ENCODE measurements at places on chromosomes 11 and 22. TPM values are rescaled to one million over a fixed set of nuclear protein-coding genes. Genes with fewer than 3 reads are reported as not detected.
A peak's percentile ranks its signal among the peaks of the same experiment; 100 is the strongest.

- H3K27ac ChIP-seq: no peak overlapping the region
- H3K27me3 ChIP-seq: no peaks in the 10 kb centered on the region
- no peak for DNase-seq
- no peak overlapping the region for H3K4me3 ChIP-seq
- H3K36me3 ChIP-seq: peaks cover 3% of the 10 kb centered on the region
Measured at GRCh38 chr22:25169278-25170031, 30.2 kb upstream of the CRYBB3 start.

DNA sequence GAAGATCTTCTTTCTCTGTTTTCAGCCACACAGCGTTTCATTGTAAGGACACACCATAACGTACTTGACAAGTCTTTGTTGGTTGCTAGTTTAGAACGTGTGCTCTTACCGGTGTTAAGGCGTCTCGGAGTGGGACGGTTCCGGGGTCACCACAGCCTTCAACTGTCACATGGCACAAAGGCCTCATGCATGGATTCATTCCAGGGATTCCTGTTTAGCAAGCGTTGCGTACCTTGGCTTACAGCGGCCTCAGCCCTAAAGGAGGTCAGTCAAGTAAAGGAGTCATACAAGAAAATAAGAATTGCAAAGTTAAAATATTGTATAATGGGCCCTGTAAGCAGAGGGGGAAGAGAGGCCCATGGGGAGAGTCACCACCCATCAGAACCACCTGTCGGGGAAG lies 2.2 kb upstream of the SCGB1A1 start:
- no peaks in the 10 kb centered on the region for H3K4me1 ChIP-seq
- no peak for DNase-seq
- no peaks in the 10 kb centered on the region for H3K36me3 ChIP-seq
- no peak overlapping the region for H3K27ac ChIP-seq

DNA sequence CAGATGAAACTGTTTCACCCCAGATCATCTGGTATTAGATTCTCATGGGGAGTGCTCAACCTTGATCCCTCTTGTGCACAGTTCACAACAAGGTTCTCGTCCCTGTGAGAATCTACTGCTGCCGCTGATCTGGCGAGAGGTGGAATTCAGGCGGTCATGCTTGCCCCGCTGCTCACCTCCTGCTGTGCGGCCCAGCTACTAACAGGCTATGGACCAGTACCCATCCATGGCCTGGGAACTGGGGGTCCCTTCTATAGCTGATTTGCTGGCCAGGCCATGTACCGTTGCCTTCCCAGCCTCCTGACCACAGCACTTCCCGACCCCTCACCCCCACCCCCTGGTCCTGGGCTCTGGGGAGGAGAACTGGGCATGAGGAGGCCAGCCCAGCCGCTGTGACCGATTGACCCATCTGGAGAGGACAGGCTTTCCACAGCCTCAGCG lies 2.6 kb downstream of the PHLDA2 start:
- peaks cover 14% of the 10 kb centered on the region for H3K4me1 ChIP-seq
- H3K36me3 ChIP-seq: no peaks in the 10 kb centered on the region
- H3K27ac ChIP-seq: no peak overlapping the region
- no peak overlapping the region for H3K4me3 ChIP-seq

GRCh38 chr11:101176381-101176780 lies 46.8 kb upstream of the PGR start:
- H3K27ac ChIP-seq: no peak overlapping the region
- no peaks in the 10 kb centered on the region for H3K4me1 ChIP-seq
- H3K36me3 ChIP-seq: no peaks in the 10 kb centered on the region
- DNase-seq: no peak
- H3K4me3 ChIP-seq: no peak overlapping the region

DNA sequence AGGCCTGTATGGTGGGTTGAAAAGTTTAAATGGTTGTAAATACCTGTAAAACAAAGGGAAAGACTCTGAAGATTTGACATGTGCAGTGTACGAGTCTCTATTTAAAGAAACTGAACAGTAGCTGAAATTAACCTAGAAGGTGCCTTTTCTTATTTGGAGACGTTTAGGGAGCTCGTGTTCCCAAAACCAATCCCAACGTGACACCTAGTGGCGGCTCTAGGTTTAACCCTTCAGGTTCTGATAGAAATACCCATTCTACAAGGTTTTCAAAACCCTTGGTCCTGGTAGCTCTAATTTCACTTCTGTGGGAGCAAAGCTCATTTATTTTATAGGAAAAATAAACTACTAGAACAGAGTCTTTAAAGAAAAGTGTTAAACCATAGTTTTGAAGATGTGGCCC lies 258.3 kb downstream of the LRRC4C start:
- no peak overlapping the region for H3K27ac ChIP-seq
- no peaks in the 10 kb centered on the region for H3K36me3 ChIP-seq
- H3K4me1 ChIP-seq: no peaks in the 10 kb centered on the region
- no peaks in the 10 kb centered on the region for H3K27me3 ChIP-seq
- no peak overlapping the region for H3K4me3 ChIP-seq

- H3K36me3 ChIP-seq: no peaks in the 10 kb centered on the region
- DNase-seq: no peak
- no peak overlapping the region for H3K27ac ChIP-seq
- H3K4me1 ChIP-seq: no peaks in the 10 kb centered on the region
- H3K27me3 ChIP-seq: no peaks in the 10 kb centered on the region
Measured at GRCh38 chr11:111189466-111189865, 56.1 kb upstream of the POU2AF2 start.

GRCh38 chr11:69385832-69386427 lies 92.0 kb downstream of the MYEOV start:
- no peak for DNase-seq
- H3K4me3 ChIP-seq: no peak overlapping the region
- no peaks in the 10 kb centered on the region for H3K36me3 ChIP-seq
- peaks cover 6% of the 10 kb centered on the region for H3K4me1 ChIP-seq
- no peaks in the 10 kb centered on the region for H3K27me3 ChIP-seq

GRCh38 chr22:26064048-26064447 lies 105.2 kb upstream of the SEZ6L start:
- no peak overlapping the region for H3K27ac ChIP-seq
- no peaks in the 10 kb centered on the region for H3K36me3 ChIP-seq
- H3K4me1 ChIP-seq: no peaks in the 10 kb centered on the region
- H3K27me3 ChIP-seq: no peaks in the 10 kb centered on the region
- H3K4me3 ChIP-seq: no peak overlapping the region

DNA sequence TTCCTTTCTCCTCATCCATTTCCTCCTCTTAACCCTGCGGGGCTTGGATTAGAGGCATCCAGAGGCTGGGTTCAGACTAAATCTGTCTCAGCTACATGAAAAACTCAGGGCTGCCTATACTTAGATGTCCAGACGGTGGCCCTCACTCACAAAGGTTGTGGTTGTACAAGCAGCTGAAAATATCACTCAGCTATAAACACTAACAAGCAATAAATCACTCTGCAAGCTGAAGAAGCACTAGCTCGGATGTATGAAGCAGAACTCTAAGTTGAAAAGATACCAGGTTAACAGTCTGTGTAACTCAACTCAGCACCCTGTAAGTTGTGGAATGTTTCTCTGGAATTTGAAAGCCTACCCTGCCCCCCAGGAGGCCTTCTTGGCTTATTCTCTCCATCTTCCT lies 82.9 kb downstream of the EXT2 start:
- no peak overlapping the region for H3K4me3 ChIP-seq
- no peak for DNase-seq
- H3K4me1 ChIP-seq: no peaks in the 10 kb centered on the region
- H3K36me3 ChIP-seq: no peaks in the 10 kb centered on the region
- no peaks in the 10 kb centered on the region for H3K27me3 ChIP-seq

DNA sequence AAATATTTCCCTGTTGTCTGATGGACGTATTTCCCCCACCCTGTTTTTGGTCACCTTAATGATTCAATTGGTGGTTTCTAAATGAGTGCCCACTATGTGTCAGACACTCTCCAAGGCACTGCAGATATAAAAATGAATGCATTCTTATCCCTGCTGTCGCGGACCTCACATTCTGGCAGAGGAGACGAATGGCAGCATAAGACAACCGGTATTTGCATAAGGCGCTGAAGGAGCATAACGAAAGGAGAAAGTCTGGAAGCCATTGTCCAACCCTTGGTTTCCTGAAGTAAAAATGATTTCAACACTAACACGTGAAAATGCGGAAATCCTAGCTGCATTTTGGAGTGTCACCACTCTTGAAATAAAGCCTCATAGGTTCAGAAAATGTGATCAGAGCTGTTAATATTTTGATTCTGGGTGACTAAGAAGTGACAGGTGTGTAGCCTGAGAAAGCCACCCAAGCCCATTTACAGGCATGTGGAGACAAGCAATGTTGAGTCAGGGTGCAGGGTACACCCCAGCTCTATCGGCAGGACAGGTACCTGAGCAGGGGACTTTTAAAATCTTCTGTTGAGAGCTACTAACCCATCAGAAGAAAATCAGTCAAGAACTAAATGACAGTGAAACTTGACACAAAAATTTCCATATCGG lies 10.1 kb upstream of the GAB2 start:
- no peak overlapping the region for H3K27ac ChIP-seq
- no peaks in the 10 kb centered on the region for H3K36me3 ChIP-seq
- no peak for DNase-seq

DNA sequence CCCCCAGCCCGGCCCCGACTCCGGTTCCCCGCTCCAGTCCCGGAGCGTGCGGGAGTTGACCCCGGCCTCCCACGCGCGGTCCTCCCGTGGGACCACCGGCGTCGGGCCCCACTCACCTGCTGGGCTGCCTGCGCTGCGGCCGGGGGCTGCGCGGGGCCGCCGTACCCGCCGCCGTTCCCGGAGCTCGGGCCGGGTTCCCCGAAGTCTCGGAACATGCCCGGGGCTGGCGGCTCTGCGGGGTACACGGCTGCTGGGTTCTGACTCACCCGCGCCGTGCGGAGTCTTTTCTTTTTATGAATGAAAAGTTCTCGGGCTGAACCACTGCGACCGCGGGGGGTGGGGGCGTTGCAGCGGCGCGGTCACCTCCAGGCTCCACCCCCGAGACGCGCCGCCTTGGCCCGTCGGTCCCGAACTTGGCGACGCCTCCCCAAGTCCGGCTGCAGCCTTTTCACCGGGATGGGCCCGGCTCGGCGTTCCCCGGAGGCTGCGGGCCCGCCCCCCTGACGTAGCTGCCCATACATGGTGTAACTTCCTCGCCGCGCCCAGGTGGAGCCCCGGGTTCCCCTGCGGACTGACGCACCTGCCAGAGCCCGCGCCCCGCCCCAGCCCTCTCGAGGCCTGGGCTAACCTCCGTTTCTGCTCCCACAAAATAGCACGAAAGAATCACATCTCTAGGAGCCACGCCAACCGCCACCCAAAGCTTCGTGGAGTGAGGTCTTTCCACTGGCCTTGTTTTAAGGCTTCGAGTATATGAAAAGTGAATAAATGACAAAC lies at the start of gene FOSL1:
TSS of gene FOSL1 (minus strand) at position 264 of the 774 bp plus-strand sequence. CDS start at position 215, 49 bp downstream.
- peaks cover 40% of the 10 kb centered on the region for H3K4me1 ChIP-seq
- peaks cover 5% of the 10 kb centered on the region for H3K36me3 ChIP-seq
- peak within 1 kb of the TSS; percentile 87 for H3K27ac ChIP-seq
- no peaks in the 10 kb centered on the region for H3K27me3 ChIP-seq

DNA sequence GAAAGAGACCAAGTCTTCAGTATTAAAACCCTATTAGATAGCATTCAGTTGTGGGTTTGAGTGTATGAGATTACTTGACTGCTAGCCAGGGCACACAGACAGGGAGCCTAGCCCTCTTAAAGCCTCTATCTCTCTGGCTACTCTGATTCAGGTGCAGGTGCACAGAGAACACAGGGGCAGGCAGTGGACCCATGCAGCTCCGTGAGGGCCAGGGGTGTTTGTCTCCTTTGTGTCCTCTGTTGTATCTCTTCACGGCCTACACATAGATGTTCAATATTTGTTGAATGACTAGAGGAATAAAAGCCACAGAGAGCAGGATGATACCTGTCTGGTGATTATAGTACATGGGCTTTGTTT lies 21.5 kb upstream of the AIFM3 start:
- H3K36me3 ChIP-seq: peaks cover 7% of the 10 kb centered on the region
- H3K4me1 ChIP-seq: peaks cover 19% of the 10 kb centered on the region
- H3K4me3 ChIP-seq: no peak overlapping the region

GRCh38 chr22:20940186-20940651 lies 23.0 kb downstream of the CRKL start:
- peaks cover 3% of the 10 kb centered on the region for H3K36me3 ChIP-seq
- H3K27ac ChIP-seq: no peak overlapping the region
- H3K4me1 ChIP-seq: peaks cover 2% of the 10 kb centered on the region
- no peak for DNase-seq

- H3K27ac ChIP-seq: no peak overlapping the region
- H3K27me3 ChIP-seq: no peaks in the 10 kb centered on the region
- no peak for DNase-seq
- H3K36me3 ChIP-seq: no peaks in the 10 kb centered on the region
- no peak overlapping the region for H3K4me3 ChIP-seq
Measured at GRCh38 chr11:65482306-65482850, 16.5 kb upstream of the MALAT1 start.

GRCh38 chr11:119389611-119390254 lies 8.2 kb upstream of the USP2 start:
- no peak overlapping the region for H3K27ac ChIP-seq
- H3K4me3 ChIP-seq: no peak overlapping the region
- H3K36me3 ChIP-seq: no peaks in the 10 kb centered on the region

DNA sequence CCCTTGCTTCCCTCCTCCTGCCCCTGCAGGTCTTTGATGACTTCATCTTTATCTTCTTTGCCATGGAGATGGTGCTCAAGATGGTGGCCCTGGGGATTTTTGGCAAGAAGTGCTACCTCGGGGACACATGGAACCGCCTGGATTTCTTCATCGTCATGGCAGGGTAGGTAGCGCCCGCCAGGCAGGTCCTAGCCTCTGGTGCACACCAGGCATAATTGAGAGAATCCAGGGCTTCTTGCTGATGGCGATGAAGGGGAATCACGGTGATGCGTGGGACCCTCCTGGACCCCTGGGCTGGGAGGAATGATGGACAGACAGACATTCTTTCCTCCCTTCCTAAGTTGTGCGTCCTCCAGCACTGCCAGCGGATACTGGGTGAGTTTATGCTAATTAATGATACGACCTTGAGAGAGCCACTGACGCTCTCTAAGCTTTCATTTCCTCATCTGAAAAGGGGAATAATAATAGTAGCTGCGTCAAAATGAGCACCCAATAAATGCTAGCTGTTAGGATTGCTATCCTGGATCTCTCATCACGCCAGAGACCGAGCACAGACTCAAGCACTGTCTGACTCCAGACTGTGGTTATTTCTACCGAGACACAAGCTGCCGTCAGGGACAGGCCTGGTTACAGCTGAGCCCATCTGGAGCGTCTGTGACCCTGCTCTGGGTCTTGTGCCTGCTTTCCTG lies 30.1 kb downstream of the CACNA1I start:
- H3K27me3 ChIP-seq: peaks cover 4% of the 10 kb centered on the region
- no peak for DNase-seq
- H3K36me3 ChIP-seq: no peaks in the 10 kb centered on the region
- H3K27ac ChIP-seq: no peak overlapping the region
- no peaks in the 10 kb centered on the region for H3K4me1 ChIP-seq

- no peaks in the 10 kb centered on the region for H3K27me3 ChIP-seq
- no peaks in the 10 kb centered on the region for H3K36me3 ChIP-seq
- H3K4me3 ChIP-seq: no peak overlapping the region
- no peak overlapping the region for H3K27ac ChIP-seq
- H3K4me1 ChIP-seq: no peaks in the 10 kb centered on the region
Measured at GRCh38 chr11:43997022-43997660, 50.6 kb upstream of the ACCSL start.

NFRKB gene
- 21.7 TPM for polyA plus RNA-seq

CEND1 gene
- polyA plus RNA-seq: 0.15 TPM

ZNF214 gene
- polyA plus RNA-seq: 0.94 TPM

PAAF1 gene
- polyA plus RNA-seq: 9.8 TPM

C11orf87 gene
- not detected for polyA plus RNA-seq

HOATZ gene
- not detected for polyA plus RNA-seq

MMP27 gene
- polyA plus RNA-seq: not detected

TRIM49 gene
- not detected for polyA plus RNA-seq

B4GALNT4 gene
- 9.2 TPM for polyA plus RNA-seq

NEFH gene
- 0.59 TPM for polyA plus RNA-seq

ANGPTL5 gene
- polyA plus RNA-seq: 0.03 TPM

SLC6A5 gene
- not detected for polyA plus RNA-seq

ELF5 gene
- not detected for polyA plus RNA-seq

FGF3 gene
- not detected for polyA plus RNA-seq

MYEOV gene
- 3.8 TPM for polyA plus RNA-seq

PGA5 gene
- polyA plus RNA-seq: not detected

Measured in endothelial cell of umbilical vein (primary cell).